ENCODE measurements at places on chromosomes 7 and 10.
A peak's percentile ranks its signal among the peaks of the same experiment; 100 is the strongest.

- DNase-seq: no peak
Measured at GRCh38 chr7:80679921-80680907, 41.8 kb downstream of the CD36 start.

GRCh38 chr7:376306-377079 is 86.5 kb downstream of the FOXL3 start:
- no peak for DNase-seq

- no peak for DNase-seq
Measured at GRCh38 chr7:66529883-66530610, 98.6 kb upstream of the KCTD7 start.

GRCh38 chr10:132459301-132460003 is 62.5 kb downstream of the PWWP2B start:
- no peak for DNase-seq

DNA sequence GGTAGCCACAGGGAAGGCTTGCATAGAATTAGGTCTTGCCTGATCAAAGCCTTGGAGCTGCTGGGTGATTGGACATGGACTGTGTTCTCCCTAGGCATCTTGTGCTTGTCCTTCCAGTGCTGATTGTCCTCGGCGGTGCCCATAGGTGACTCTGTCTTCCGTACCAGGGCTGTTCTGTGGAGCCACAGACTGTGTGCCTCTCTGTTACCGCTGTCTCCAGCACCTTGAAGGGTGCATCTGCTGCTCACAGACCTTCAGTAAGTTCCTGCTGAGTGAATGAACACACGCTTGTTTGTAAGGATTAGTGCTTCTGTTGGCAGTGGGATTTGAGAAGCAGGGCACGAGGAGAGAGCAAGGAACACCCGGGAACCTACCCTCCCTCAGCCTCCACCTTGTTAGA is 116.7 kb downstream of the CELF2 start:
- no peak for DNase-seq

- DNase-seq: no peak
Measured at GRCh38 chr7:7920056-7920455, 48.5 kb upstream of the GLCCI1 start.

DNA sequence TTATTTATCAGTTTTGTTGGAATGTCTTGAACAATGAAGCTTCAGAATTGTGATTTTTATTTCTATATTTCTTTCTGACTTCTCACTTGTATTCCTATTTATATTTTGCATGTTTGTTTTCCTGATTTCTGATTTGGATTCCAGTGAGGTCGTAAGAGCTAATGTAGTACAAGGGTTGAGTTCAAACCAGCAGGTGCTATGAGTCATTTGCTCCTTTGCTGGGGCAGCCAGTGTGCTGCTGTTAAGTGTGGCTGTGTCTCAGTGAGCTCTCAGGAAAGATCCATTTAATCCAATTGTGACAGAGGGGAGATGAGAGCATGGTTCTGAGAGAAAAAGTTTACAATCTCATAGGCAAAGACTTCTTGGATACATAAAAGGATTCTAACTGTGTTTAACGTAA is 48.6 kb downstream of the MCU start:
- peak; percentile 21 for DNase-seq

- DNase-seq: no peak
Measured at GRCh38 chr7:35524112-35524804, 170.7 kb downstream of the HERPUD2 start.

- no peak for DNase-seq
Measured at GRCh38 chr10:99595770-99596465, 24.3 kb downstream of the SLC25A28 start.

GRCh38 chr7:41882256-41882655 is 179.4 kb upstream of the INHBA start:
- no peak for DNase-seq

DNA sequence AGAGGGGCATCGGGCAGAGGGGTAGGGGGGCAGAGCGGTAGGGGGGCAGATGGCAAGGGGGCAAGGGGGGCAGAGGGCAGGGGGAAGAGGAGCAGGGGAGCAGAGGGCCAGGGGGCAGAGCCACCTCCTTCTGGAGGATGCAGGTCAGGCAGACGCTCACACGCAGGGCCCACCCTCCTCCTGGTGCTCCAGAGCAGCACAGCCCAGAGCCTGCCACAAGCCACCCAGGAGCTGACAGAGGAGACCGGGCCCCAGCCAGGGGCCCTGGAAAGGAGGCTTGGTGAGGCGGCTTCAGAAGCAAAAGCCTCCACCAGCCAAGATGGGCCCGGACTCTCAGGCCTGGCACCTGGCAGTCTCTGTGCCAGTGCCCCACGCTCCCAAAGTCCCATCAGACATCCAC is 13.1 kb downstream of the MAD1L1 start:
- no peak for DNase-seq

DNA sequence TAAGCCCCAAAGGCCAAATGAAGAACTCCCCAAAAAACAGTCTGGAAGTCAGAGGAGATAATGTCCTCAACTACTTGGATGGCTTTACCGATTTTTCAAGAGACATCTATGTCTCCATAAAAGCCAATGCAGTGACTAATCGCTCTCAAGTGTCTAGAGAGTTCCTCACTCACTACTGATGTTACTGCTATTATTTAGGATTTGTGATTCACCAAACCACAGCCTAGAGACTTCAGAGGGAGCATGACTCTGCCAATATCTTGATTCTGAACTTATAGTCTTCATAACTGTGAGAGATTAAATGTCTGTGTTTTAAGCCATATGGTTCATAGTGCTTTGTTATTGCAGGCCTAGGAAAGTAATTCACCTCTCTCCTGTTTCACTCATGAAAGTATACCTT is 160.2 kb downstream of the IPMK start:
- peak; percentile 88 for DNase-seq

DNA sequence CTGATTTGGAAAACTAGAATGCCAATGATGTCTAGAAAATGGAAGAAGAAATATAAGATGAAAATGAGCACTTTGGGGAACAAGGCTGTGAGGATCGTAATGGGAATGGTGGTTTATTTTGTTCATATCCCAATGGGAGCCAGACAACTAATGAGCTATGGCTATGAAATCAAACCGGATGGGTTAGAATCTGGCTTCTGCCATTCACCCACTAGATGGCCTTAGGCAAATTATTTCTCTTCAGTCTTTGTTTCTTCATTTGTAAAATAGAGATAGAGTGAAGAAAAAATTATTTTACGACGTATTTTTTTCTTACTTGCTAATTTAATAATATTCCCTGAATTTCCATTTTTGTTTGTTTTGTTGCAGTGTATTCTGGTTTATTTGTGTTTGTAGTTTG is 572.1 kb upstream of the IGFBP3 start:
- no peak for DNase-seq

DNA sequence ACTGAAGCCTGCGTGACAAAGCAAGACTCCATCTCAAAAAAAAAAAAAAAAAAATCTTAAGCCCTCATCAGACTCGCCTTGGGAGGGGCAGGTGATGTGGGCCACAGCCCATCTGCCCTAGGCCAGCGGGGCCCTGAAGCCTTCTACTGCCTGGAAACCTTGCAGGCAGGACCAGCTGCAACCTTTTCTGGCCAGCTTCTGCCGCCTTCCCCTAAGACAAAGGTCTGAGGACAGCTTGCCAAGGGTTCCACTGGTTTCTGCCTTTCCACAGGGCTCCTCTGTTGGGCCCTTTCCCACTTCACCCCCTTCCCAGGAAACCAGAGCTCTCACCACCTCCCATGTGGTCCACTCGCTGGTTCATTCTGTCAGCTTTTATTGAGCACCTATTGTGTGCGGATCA is 35.2 kb downstream of the UBTD1 start:
- no peak for DNase-seq

GRCh38 chr7:83870515-83870914 is 221.6 kb upstream of the SEMA3E start:
- no peak for DNase-seq

DNA sequence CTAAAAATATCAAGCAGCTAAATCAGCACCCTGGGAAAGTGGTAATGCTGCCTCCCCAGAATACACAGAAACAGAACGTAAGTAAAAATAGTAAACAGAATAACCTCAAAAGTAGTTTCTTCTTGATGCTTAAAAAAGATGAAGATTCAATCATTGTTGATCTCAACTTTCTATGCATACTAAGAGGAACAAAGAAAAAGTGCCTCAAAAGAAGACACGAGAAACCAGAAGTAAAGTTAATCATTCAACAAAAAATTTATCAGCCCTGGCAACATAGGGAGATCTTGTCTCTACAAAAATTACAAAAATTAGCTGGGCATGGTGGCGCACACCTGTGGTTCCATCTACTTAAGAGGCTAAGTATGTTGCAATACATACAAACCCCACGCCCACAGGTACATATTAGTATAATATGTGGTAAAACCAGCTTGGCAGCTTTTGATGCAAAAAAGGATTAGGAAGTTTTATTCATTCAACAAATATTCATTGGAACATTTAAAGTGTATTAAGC is 153.7 kb downstream of the NRBF2 start:
- no peak for DNase-seq

DNA sequence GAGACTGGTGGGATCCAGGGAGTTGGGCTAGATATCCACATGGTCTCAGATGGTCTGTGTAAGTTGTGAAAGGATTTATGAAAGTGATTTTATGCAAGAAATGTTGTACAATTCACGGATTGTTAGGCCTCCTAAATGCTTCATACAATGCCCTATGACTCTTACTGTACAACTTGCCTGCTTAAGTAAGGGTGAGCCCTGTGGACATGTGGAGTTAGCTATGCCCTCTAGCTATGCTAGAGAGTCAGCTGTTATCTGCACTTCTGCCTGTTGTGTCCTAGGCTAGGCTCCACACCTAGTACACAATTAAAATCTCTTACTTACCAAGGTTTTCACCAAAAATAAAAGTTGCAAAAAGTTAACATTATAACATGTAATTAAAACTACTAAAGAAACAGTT is 1.7 kb upstream of the CFAP43 start:
- no peak for DNase-seq

DNA sequence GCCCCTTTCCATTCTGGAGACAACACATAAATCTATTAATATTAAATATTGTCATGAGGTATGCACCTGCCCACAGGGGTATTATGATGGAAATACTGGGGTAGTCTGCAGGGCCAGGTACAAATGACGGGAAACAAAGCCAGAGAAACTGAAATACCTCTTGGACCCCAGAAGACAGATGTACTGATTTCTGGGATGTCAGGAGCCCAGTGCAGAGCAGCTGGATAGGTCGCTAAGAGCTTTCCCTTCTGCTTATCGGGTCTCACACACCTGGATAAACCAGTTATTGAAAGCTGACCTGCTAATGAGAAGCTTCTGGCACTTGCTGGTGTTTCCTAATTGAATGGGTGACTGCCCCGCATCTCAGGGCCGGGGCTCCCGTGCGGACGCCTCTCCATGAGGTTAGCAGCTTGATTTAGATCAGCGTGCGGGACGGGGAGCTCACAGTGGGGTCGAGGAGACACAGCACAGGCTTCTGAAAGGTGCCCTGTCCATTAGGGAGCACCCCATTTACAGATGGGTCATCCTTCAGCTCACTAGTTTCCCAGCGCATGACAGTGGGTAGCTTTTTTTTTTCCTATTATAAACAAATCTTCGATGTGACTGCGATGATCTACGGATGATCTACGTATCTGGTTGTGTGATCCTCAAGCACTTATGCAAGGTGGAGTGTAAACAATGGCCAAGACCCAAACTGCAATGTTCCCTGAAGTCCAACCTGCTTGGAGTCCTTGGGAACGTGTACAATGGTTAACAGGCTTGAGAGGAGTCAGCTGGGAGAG is 1.5 kb upstream of the INSIG1 start:
- DNase-seq: no peak

DNA sequence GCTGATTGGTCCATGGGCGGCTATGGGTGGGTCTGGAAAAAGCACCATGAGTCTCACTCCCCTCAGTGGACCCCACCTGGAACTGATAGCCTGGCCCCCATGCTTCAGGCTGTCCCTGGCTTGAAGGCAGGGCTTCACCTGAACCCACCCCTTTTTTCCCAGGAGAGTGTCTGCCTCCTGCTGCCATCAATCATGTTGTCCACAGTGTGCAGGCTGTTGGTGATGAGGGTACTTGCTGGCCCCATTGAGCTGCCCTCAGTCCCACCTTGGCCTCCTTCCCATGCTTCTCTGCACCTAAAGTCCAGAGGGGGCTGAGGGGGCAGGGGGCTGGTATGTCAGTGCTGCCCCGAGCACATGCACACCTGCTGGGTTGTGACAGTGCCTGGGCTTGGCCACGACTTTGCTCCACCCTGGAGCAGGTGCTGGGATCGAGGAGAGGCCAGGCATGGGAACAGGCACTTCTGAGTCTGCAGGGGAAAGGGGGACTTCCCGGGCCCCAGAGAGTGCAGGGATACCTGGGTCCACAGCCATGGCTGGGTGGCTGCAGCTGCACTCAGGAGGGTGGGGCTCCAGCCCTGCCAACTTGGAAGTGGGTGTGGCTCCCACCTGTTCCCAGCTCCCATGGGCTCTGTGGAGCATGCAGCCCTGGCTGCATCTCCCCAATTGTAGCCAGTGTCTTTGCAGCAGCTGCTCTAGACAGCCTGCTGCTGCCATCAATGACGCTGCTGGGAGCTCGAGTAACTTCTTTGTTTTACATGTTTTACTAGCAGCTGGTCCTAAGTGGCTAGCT is 56.9 kb downstream of the ADK start:
- no peak for DNase-seq

DNA sequence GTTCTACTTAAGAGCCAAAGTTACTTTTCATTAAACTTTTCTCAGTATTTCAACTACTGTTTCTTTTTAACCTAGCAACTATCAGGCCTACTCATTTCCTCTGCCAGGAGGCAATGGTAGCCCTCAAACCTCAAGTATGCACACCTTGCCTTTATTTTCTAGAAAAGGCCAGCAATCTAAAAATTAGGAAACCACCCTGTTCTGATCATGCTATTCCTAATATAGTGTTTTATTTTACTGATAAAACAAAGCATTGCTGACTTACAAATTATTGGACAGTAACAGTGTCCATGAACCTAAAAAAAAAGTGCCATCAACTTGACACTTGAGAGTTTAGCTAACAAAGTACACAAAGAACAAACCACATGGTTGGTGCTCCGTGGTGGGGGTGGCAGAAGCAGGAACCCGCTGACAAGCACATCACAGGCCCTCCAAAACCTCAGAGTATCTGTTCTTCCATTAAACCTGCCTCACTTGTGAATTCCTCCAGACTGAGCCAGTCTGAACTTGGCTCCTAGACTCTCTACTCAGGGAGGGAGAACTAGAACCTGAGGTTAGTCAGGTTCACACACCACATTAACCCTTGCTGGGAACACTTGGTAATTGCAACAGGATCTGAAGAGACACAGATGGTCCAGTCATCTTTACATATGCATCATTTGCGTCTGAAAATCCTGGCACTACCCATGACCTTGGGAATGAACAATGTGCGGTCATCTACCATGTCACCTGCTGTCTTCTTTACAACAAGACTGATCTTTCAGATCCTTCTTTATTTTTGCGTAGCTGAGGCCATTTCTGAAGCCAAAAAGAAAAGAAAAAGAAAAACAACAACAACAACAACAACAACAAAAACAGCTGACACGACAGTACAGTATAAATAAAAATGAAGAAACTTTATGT is 31.9 kb downstream of the PIP4K2A start:
- peak; percentile 22 for DNase-seq

GRCh38 chr7:149423449-149424110 is 37.3 kb downstream of the ZNF777 start:
- no peak for DNase-seq

- DNase-seq: no peak
Measured at GRCh38 chr7:156305351-156305750, 335.2 kb upstream of the RNF32 start.
